ENCODE measurements at places on chromosomes 7 and 10. TPM values are rescaled to one million over a fixed set of nuclear protein-coding genes. Genes with fewer than 3 reads are reported as not detected.

CALCR gene
- total RNA-seq, result 5.2 TPM

MOGAT3 gene
- not detected for total RNA-seq

FEZF1 gene
- total RNA-seq, result not detected

HPS1 gene
- total RNA-seq, result 8.9 TPM
